ENCODE measurements at places on chromosomes 3 and 15. TPM values are rescaled to one million over a fixed set of nuclear protein-coding genes. Genes with fewer than 3 reads are reported as not detected.
A peak's percentile ranks its signal among the peaks of the same experiment; 100 is the strongest.

Gene CD200
- total RNA-seq = 21.6 TPM

Gene GP9
- 3.0 TPM for total RNA-seq

DNA sequence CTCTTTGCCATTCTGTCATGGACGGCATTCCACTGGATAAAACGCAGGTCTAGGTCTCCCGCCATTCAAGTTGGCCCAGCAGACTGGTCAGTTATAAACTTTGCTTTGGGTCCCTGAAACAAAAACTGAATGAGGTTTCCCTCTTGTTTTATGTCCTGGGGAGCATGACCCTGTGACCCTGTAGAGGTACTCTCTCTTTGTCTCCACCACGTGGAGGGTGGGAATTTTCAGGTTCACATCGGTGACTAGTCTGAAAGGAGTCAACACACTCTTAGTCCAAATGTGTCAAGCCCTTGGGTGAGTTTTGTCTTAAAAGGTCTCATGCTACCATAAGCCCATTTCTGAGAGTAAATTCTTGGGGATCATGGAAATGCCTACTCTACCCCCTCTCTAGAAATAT lies 139.9 kb downstream of the PLCH1 start:
- H3K36me3 ChIP-seq = no peaks in the 10 kb centered on the region
- H3K4me1 ChIP-seq = no peaks in the 10 kb centered on the region
- no peak for DNase-seq
- H3K4me3 ChIP-seq = no peak overlapping the region
- no peak overlapping the region for H3K27ac ChIP-seq

Gene HTR3E
- not detected for total RNA-seq

DNA sequence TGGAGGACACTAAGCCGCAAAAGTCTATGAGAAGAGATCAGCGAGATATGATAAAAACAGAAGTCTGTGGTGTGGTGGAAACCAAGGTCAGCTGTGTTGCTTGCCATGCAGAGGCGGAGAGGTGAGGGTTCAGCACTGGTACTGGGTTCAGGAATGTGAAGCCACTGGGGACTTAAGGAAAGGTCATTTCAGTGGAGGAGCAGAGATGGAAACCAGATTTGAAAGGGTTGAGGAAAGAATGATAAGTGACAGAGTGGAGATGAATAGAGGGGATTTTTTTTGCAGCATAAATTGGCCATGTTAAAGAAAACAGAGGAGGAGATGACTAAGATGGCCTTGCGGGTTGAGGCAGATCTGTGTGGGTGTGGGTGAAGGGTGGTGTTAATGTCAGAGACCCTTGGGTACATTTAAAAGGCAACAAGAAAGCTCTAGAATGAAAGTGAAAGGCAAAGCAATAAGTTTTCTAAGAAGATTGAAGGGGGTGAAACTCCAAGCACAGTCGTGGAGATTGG lies 265.5 kb downstream of the ADAMTSL3 start:
- no peak for DNase-seq
- H3K4me1 ChIP-seq = no peaks in the 10 kb centered on the region
- H3K4me3 ChIP-seq = no peak overlapping the region
- no peaks in the 10 kb centered on the region for H3K36me3 ChIP-seq
- H3K27me3 ChIP-seq = no peaks in the 10 kb centered on the region

GRCh38 chr3:70620367-70620766 lies 307.9 kb upstream of the MDFIC2 start:
- H3K27me3 ChIP-seq = no peaks in the 10 kb centered on the region
- no peak for DNase-seq
- no peak overlapping the region for H3K27ac ChIP-seq
- no peaks in the 10 kb centered on the region for H3K4me1 ChIP-seq
- no peak overlapping the region for H3K4me3 ChIP-seq

GRCh38 chr3:61863579-61863978 lies 302.2 kb downstream of the PTPRG start:
- peaks cover 1% of the 10 kb centered on the region for H3K4me1 ChIP-seq
- H3K27ac ChIP-seq = no peak overlapping the region
- no peak overlapping the region for H3K4me3 ChIP-seq

- H3K36me3 ChIP-seq = no peaks in the 10 kb centered on the region
- no peak for DNase-seq
- H3K27ac ChIP-seq = no peak overlapping the region
- no peak overlapping the region for H3K4me3 ChIP-seq
- no peaks in the 10 kb centered on the region for H3K27me3 ChIP-seq
Observed at GRCh38 chr3:81375921-81376320, 385.5 kb downstream of the GBE1 start.

Gene SENP8
- 3.5 TPM for total RNA-seq

GRCh38 chr3:178802993-178803693 lies 266.9 kb downstream of the KCNMB2 start:
- no peaks in the 10 kb centered on the region for H3K4me1 ChIP-seq
- H3K36me3 ChIP-seq = no peaks in the 10 kb centered on the region
- H3K27ac ChIP-seq = no peak overlapping the region
- DNase-seq = no peak
- no peak overlapping the region for H3K4me3 ChIP-seq
- H3K27me3 ChIP-seq = no peaks in the 10 kb centered on the region

DNA sequence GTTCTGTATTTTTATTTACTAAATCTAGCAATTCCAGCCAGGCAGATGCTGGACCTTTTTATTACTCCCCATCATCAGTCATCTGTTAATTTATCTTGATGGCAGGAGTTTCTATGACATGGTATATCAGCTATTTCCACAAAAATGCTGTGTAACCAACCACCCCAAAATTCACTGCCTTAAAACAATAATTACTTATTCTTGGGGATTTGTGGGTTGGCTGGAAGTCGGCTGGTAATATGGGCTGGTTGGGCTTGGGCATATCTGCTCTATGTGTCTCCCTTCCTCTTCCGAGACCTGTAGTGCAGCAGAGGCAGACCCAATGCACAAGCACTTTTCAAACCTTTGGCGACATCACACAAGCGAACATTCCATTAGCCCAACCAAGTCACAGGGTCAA lies 92.1 kb upstream of the UBE2E1 start:
- no peaks in the 10 kb centered on the region for H3K4me1 ChIP-seq
- H3K27ac ChIP-seq = no peak overlapping the region

DNA sequence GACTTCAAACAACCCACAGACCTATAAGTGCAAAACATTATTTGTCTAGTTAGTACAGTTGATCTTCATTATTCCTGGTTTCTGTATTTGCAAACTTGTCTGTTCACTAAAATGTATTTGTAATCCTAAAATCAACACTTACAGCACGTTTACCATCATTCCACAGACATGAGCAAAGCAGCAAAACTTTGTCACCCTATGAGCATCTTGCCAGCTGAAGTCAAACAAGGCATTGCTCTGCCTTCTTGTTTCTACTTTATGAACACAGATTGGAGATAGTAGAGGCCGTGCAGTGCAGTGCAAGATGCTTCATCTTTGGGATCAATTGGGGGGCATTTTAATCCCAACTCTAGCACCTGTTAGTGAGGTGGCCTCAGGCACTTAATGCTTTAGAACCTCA lies 202.1 kb downstream of the NLGN1 start:
- no peaks in the 10 kb centered on the region for H3K36me3 ChIP-seq
- no peak overlapping the region for H3K4me3 ChIP-seq
- no peak overlapping the region for H3K27ac ChIP-seq
- H3K4me1 ChIP-seq = no peaks in the 10 kb centered on the region
- no peaks in the 10 kb centered on the region for H3K27me3 ChIP-seq

Gene PTPN9
- 24.1 TPM for total RNA-seq

Gene GJD2
- total RNA-seq = 0.17 TPM

Gene TM4SF18
- total RNA-seq = 4.4 TPM

GRCh38 chr3:38549486-38549885 lies 53.3 kb downstream of the EXOG start:
- no peak overlapping the region for H3K4me3 ChIP-seq
- no peaks in the 10 kb centered on the region for H3K27me3 ChIP-seq
- H3K27ac ChIP-seq = peak overlapping the region; percentile 6
- no peaks in the 10 kb centered on the region for H3K36me3 ChIP-seq

- H3K4me1 ChIP-seq = no peaks in the 10 kb centered on the region
- no peaks in the 10 kb centered on the region for H3K36me3 ChIP-seq
- no peaks in the 10 kb centered on the region for H3K27me3 ChIP-seq
- no peak overlapping the region for H3K4me3 ChIP-seq
- DNase-seq = no peak
Observed at GRCh38 chr3:186173224-186173815, 64.4 kb upstream of the ETV5 start.

Gene ISLR2
- 0.31 TPM for total RNA-seq

- no peaks in the 10 kb centered on the region for H3K27me3 ChIP-seq
- H3K4me1 ChIP-seq = peaks cover 27% of the 10 kb centered on the region
- peak overlapping the region; percentile 77 for H3K4me3 ChIP-seq
- peaks cover 5% of the 10 kb centered on the region for H3K36me3 ChIP-seq
- H3K27ac ChIP-seq = no peak overlapping the region
- no peak for DNase-seq
Observed at GRCh38 chr15:101250341-101250831, 1.5 kb downstream of the CHSY1 start.

Gene SNX33
- 23.5 TPM for total RNA-seq

DNA sequence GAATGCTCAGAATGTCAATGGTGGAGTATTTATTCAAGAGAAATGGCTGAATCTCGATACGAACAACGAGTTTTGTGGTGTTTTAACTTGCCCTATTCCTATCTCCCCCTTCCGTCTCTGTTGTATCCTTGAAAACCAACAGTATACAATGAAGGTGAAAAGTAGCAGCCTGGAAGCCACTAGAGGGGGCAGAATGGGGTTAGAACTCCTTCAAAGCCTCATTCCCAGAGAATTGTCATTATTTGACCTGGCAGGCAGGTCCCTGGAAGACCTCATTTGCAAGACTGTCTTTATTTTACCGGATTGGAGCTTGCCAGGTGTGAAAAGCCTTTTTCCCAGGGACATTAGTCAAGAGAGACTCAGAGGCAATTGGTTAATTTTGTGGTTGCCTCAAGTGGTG lies 139.4 kb downstream of the LRRC28 start:
- no peak for DNase-seq
- H3K4me3 ChIP-seq = no peak overlapping the region
- no peaks in the 10 kb centered on the region for H3K36me3 ChIP-seq

- no peak overlapping the region for H3K27ac ChIP-seq
- DNase-seq = no peak
- H3K4me3 ChIP-seq = no peak overlapping the region
- peaks cover 5% of the 10 kb centered on the region for H3K4me1 ChIP-seq
- H3K27me3 ChIP-seq = no peaks in the 10 kb centered on the region
- H3K36me3 ChIP-seq = no peaks in the 10 kb centered on the region
Observed at GRCh38 chr3:34258271-34258998, 460.0 kb downstream of the PDCD6IP start.

DNA sequence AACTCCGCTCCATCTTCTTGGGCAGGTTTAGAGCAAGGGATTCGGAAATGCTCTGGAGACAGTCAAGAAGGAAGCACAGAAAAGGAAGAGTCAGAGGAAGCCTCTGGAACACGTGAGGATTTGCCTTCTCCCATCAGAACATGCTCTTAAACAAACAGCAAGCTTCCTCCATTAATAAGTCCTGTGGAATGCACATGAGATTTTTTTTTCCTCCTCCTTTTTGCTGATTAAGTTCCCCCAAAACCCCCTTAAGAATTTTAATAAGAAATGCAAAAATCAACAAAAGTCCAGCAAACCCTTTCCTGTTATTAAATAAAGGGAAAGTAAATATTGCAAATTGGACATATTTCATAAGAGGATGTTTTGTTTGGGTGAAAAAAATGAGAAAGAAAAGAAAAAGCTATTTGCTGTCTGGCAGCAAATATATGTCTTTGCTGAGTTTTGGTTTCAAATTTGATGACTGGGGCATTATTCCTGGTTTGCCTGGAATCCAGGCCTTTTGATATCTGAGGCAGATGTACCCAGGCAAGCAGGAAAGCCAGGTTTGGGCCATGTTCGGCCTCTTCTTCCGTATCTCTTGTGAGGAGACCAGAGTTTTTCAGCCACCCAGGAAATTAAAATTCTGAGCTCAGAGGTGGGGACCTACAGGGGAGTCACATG lies 7.9 kb upstream of the TSEN2 start:
- H3K4me1 ChIP-seq = peaks cover 11% of the 10 kb centered on the region
- H3K27ac ChIP-seq = peak overlapping the region; percentile 37
- peak; percentile 31 for DNase-seq
- H3K4me3 ChIP-seq = no peak overlapping the region

Gene KBTBD12
- total RNA-seq = 0.86 TPM

DNA sequence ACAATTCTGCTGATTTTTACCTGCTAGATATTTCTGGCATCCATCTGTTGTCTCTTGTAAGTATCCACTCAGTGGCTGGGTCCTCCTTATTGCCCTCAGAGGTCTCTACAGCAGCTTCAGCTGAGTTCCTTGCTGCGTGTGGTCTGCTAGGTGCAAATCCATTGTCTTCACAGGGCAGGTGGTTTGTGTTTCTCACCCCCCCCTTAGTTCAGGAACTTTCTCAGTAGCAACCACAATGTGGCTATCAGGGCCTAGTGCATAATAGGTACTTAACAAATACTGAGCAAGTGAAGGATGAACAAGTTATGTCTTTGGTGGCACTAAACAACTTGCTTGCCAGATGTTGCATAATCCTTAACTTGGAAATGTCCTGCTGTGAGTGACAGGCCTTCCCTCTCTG lies 96.7 kb upstream of the KLHL25 start:
- H3K4me3 ChIP-seq = no peak overlapping the region
- H3K27ac ChIP-seq = no peak overlapping the region
- no peaks in the 10 kb centered on the region for H3K4me1 ChIP-seq
- H3K36me3 ChIP-seq = no peaks in the 10 kb centered on the region
- no peak for DNase-seq
- H3K27me3 ChIP-seq = no peaks in the 10 kb centered on the region

- H3K36me3 ChIP-seq = no peaks in the 10 kb centered on the region
- H3K4me3 ChIP-seq = no peak overlapping the region
- H3K4me1 ChIP-seq = peaks cover 4% of the 10 kb centered on the region
- H3K27me3 ChIP-seq = no peaks in the 10 kb centered on the region
Observed at GRCh38 chr3:109927161-109927560, 589.8 kb upstream of the DPPA4 start.

Gene EPHB1
- total RNA-seq = 6.3 TPM

DNA sequence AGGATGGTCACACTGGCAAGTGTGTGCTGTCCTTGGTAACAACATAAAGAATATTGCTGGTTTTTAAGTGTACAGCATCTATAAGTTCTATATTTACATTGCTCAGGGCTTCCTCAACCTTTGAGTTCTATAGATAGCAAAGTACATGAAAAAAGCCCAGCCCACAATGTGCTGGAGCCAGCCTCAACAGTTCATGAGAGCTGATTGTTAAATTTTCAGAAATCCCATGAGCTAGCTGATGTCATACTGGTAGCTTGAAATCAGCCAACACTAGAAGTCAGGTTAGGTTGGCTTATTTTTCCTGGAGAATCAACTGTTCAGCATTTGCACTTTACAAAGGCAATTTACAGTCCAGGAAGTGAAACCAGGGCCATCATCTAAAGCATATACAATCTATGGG lies 102.8 kb downstream of the STRIT1 start:
- H3K27ac ChIP-seq = no peak overlapping the region
- no peak for DNase-seq
- no peak overlapping the region for H3K4me3 ChIP-seq
- no peaks in the 10 kb centered on the region for H3K36me3 ChIP-seq
- no peaks in the 10 kb centered on the region for H3K27me3 ChIP-seq

GRCh38 chr15:93451265-93451664 lies 362.3 kb upstream of the RGMA start:
- no peak overlapping the region for H3K27ac ChIP-seq
- no peaks in the 10 kb centered on the region for H3K4me1 ChIP-seq
- DNase-seq = no peak
- H3K27me3 ChIP-seq = no peaks in the 10 kb centered on the region
- H3K36me3 ChIP-seq = no peaks in the 10 kb centered on the region
- no peak overlapping the region for H3K4me3 ChIP-seq
